Bronchus fibroblast of lung (primary cell): ENCODE measurements at places on chromosomes 16 and 17. TPM values are rescaled to one million over a fixed set of nuclear protein-coding genes. Genes with fewer than 3 reads are reported as not detected.

Gene MYH8
- not detected in 2 replicates for total RNA-seq

Gene RMI2
- 12.0 and 16.0 TPM in 2 replicates for total RNA-seq

Gene ARHGDIG
- not detected in 2 replicates for total RNA-seq

Gene CPNE7
- total RNA-seq: 34.2 and 41.4 TPM in 2 replicates

Gene GNG13
- total RNA-seq: not detected in 2 replicates

Gene CACNA1H
- 0.34 and 0.59 TPM in 2 replicates for total RNA-seq

Gene KRT23
- total RNA-seq: under 0.01 TPM in 1 of 2 replicates, not detected in the other

Gene ANKFN1
- not detected in 2 replicates for total RNA-seq

Gene RRAD
- total RNA-seq: 5.4 and 7.6 TPM in 2 replicates

Gene NOL11
- 32.4 and 32.8 TPM in 2 replicates for total RNA-seq

Gene CDH3
- total RNA-seq: under 0.01 and 0.17 TPM in 2 replicates

Gene TNS4
- under 0.01 and 0.17 TPM in 2 replicates for total RNA-seq

Gene KRTAP9-8
- not detected in 2 replicates for total RNA-seq

Gene SLC46A1
- total RNA-seq: 2.4 and 2.7 TPM in 2 replicates

Gene ZNRF1
- total RNA-seq: 23.6 and 26.6 TPM in 2 replicates

Gene RND2
- 0.45 and 0.50 TPM in 2 replicates for total RNA-seq

Gene CHST4
- total RNA-seq: under 0.01 TPM in 1 of 2 replicates, not detected in the other

Gene PDILT
- total RNA-seq: not detected in 2 replicates

Gene TBX6
- under 0.01 and 0.15 TPM in 2 replicates for total RNA-seq

Gene SLC35G6
- not detected in 2 replicates for total RNA-seq

Gene KRTAP2-3
- not detected in 2 replicates for total RNA-seq

Gene ANKRD40CL
- total RNA-seq: not detected in 2 replicates

Gene TGFB1I1
- 126 and 136 TPM in 2 replicates for total RNA-seq

Gene EME1
- 10.8 and 15.6 TPM in 2 replicates for total RNA-seq

Gene MRPL12
- 123 and 155 TPM in 2 replicates for total RNA-seq

Gene KLHL10
- total RNA-seq: 0.17 TPM in 1 of 2 replicates, not detected in the other

Gene SCO1
- 24.8 and 27.1 TPM in 2 replicates for total RNA-seq

Gene TP53TG3C
- not detected in 2 replicates for total RNA-seq

Gene STH
- not detected in 2 replicates for total RNA-seq

Gene ZNF19
- total RNA-seq: 1.5 and 2.5 TPM in 2 replicates

Gene CD7
- 0.30 and 0.34 TPM in 2 replicates for total RNA-seq

Gene SMIM36
- total RNA-seq: not detected in 2 replicates

Gene TEKT3
- not detected in 2 replicates for total RNA-seq

Gene ABCA3
- 0.15 and 0.34 TPM in 2 replicates for total RNA-seq
